Natural killer cell (primary cell): ENCODE measurements at places on chromosomes 2 and 18.

DNA sequence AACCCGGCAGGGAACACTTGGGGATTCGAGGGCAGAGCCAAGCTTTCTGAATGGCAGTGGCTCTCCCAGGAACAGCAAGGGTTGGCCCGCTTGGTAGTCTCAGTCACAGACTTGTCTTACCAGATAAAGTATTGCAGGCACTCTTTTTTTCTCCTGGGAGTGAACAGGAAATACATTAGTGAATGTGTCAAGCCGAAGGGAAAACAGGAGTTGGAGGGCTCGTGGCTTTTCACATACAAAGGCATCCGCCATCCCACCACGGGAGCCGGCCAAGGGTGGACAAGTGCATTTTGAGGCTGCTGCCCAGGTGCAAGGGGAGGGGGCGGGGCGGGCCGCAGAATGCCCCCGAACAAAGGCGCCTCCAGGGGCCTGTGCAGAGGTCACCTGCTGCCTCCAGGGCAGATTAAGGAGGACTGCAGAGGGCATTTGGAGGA lies 163.3 kb upstream of the SIX3 start:
- no peak for DNase-seq

DNA sequence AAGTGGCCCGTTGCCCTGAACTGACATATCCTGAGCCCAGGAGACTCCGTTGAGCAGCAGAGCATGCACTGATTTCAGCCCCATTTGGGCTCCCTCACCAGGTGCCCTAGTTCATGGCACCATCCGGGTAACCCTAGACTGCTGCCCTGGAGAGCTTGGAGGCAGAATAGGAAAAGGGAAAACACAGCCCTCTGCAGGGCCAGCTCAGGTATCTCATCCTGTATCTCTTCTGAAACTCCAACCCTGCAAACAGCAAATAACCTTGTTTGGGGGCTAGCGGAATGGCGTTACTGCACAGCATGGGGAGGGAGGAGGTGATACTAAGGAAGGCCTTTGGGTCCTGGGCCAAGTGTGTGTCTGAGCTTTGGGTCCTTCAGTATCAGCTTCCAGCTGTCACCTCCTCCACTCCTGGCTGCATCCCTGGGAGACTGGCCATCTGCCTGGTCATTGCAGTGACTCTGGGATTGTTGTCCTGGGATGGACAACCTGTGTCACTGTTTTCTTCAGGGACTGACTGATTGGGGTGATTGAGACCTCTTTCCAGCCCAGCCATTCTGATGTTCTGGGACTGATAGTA lies 233.8 kb upstream of the SKOR2 start:
- no peak for DNase-seq

- no peak for DNase-seq
Measured at GRCh38 chr2:220104871-220105351, 477.5 kb downstream of the SLC4A3 start.

- no peak for DNase-seq
Measured at GRCh38 chr2:212961255-212961654, 190.2 kb downstream of the IKZF2 start.

- no peak for DNase-seq
Measured at GRCh38 chr2:225584796-225585195, 185.3 kb downstream of the NYAP2 start.

DNA sequence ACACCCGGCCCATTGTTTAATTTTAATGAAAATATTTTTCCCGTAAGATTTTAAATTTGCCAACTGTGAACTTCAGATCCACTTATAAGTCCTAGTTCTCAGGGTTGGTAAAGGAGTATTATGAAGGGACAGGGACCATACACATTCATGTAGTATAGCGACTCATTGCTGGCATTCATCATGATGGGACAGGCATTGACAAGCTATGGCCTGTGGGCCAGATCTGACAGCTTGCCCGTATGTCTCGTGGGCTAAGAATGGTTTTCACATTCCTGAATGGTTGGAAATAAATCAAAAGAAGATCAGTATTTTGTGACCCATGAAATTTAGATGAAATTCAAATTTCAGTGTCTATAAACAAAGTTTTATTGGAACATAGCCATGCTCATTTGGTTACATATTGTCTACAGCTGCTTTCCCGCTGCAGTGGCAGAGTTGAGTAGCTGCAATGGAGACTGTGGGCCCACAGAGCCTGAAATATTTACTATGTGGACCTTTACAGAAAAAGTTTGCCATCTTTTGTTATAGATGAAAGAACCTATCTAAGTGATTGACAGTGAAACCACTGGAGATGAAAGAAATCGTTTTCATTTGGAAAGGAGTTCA lies 4.1 kb downstream of the RAPGEF4 start:
- no peak for DNase-seq

DNA sequence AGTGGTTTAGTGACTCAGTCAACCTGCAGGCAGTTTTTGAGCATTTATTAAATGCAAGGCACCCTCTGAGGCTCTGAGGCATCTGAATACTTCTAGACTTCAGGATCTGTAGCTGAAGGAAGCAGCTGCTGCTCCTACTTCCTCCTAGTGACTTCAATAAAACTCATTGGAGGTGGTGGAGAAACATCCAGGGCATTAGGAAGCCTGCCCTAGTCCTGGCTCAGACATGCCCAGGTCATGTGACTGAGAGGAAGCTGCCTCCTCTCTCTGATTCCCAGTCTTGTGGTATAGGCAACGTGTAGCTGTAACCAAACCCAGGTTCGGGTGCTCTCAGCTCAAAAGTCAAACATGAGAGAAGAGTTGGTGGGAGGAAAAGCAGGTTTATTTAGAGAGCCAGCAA lies 287.2 kb upstream of the GYPC start:
- no peak for DNase-seq

DNA sequence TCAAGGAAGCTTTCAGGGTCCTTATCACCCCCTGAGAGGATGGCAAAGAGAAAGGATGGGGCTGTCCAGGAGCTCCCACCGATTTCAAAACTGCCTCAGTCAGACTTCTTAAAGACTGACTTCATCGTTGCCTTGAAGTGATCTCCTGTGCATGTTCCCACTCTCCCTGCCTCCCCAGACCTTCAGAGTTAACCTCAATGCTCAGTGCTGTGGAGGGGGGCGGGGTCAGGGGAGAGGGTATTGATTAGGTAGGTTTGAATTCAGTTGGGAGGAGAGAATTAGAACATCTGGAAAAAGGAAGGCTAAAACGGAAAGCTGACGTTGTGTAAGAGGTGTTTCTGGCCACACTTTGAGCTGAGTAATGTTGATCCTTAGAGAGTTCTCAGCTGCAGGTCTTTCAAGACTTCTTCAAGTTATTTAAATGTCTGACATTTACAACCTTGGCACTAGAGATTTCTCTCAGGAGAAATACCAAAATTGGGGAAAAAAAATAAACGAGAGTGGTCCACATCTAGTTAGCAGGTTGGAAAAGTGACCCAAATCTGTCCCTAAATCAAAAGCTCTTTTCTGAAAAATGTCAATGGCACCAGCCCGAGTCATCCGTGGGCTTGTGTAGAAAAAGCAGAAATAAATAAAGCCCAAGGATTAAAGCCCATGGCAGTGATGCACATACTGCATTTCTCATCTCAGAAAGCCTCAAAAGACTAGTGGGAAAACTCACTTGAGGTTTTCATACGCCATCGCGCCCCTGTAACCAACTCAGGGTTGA lies 134.7 kb upstream of the EPAS1 start:
- no peak for DNase-seq

GRCh38 chr2:176003958-176004357 lies 1.9 kb upstream of the LNPK start:
- DNase-seq, result no peak

- DNase-seq, result peak; percentile 91
Measured at GRCh38 chr2:43133708-43134570, 92.5 kb downstream of the ZFP36L2 start.

- no peak for DNase-seq
Measured at GRCh38 chr2:228827056-228827700, 443.9 kb downstream of the PID1 start.

DNA sequence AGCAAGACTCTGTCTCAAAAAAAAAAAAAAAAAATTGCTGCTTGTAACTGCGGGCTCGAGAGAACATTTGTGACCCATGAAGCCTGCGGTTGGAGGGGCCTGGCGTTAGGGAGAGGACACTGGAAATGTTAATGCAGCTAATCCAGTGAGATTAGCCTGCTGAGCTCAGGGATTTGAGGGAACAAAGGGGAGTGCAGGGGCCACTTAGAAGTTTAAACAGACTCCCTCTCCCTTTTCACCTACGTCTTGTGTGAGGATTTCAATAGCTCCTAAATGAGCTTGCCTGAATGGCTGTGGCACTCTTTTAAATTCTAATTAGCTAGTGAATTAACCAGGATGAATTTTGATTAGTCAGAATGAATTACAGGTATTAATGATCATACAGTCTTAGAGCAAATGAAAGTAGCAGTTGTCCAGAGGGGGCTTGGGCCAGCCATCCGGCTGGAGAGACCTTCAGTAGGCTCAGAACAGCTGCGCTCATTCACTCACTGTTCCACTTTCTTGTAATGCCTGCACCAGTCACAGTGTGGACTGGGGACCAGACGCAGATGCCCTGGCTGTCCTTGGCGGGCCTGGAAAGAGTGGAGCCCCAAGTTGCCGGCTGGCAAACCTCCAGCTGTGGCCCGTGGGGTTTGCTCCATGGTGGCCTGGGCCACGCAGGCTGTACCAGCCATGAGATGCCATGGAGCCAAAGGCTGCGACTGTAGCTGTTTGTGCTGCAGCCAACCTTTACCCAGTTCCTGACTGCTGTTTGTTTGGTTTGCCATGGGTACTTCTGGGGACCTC lies 20.8 kb downstream of the LDLRAD4 start:
- no peak for DNase-seq

GRCh38 chr2:86049529-86049928 lies 56.2 kb downstream of the POLR1A start:
- no peak for DNase-seq

DNA sequence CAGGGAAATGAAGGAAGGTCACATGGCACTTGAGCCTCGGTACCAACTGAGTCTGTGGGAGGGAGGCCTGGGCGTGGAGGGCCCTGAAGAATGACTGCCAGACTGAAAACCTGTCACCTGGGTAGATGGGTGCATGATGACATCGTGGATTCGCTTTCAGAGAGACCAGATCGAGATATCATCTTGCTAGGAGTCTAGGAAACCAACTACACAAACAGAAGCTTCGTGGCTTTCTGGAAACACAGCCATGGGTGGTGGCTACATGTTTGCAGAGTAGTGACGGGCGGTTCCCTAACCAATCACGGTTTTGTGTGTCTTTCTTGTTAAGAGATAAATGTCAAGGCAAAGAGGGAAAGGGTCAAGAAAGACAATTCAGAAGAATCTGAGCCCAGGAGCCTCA lies 155.0 kb downstream of the EIPR1 start:
- no peak for DNase-seq

- DNase-seq, result no peak
Measured at GRCh38 chr2:45578056-45578843, 32.8 kb downstream of the SRBD1 start.

GRCh38 chr2:226207671-226208070 lies 591.9 kb downstream of the IRS1 start:
- DNase-seq, result no peak
